Stimulated activated CD4-positive, alpha-beta T cell treated with anti-CD3 and anti-CD28 coated beads, Interleukin-12 subunit alpha, Interleukin-12 subunit beta, amount 100 ng/mL, for 4 hours (primary cell): ENCODE measurements at places on chromosomes 12 and 14.

- DNase-seq, result no peak
Measured at GRCh38 chr12:22286569-22286968, 47.9 kb downstream of the ST8SIA1 start.

GRCh38 chr12:116710370-116711150 is 27.3 kb downstream of the SPRING1 start:
- no peak for DNase-seq

- DNase-seq, result no peak
Measured at GRCh38 chr12:132803888-132804287, 24.8 kb downstream of the GOLGA3 start.

GRCh38 chr14:20602583-20602982 is 11.4 kb upstream of the RNASE12 start:
- DNase-seq, result no peak

GRCh38 chr12:88781909-88782308 is 201.6 kb upstream of the KITLG start:
- no peak for DNase-seq
